ENCODE measurements at places on chromosomes 3 and 15. TPM values are rescaled to one million over a fixed set of nuclear protein-coding genes. Genes with fewer than 3 reads are reported as not detected.

GOLGA8R gene
- total RNA-seq = 5.3 TPM

DNA sequence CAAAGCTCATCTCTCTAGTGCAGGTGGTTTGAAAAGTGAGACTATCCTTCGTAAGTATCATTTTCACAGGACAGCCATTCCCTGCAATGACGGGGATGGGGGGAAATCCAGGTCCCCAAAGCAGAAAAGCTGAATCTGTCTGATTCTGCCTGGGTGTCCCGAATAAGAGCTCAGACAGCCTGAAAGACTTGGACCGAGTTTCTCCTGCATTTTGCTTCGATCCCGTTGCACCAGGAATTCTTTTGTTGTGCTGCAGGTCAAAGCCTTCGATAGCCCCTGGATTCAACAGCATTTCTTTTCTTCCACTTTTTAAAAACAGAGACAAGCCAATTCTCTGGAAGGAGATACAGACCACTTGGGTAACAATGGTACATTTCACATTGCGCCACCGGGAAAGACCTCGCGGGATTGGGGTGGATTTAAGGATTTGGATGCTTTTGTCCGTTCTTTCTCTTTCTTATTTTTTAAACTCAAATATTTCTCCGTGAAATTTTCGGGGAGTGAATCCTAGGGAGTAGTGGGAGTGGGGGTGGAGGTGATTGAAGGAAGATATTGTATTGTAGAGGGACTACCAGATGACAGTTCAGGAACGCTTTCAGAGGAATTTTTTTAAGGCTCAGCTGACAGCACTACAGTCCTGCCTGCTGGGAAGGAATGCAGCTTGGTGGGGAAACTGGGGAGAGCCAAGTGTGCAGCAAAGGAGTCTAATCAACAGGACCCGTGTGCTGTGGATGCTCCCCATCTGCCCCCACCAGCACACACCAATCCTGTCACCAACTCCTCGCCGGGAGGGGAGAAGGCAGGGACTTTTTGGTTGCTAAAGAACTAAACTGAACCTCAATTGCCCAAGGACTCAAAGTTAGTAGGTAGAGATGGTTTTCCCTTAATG is 2.6 kb downstream of the SLITRK3 start:
- DNase-seq = peak; percentile 3

DNA sequence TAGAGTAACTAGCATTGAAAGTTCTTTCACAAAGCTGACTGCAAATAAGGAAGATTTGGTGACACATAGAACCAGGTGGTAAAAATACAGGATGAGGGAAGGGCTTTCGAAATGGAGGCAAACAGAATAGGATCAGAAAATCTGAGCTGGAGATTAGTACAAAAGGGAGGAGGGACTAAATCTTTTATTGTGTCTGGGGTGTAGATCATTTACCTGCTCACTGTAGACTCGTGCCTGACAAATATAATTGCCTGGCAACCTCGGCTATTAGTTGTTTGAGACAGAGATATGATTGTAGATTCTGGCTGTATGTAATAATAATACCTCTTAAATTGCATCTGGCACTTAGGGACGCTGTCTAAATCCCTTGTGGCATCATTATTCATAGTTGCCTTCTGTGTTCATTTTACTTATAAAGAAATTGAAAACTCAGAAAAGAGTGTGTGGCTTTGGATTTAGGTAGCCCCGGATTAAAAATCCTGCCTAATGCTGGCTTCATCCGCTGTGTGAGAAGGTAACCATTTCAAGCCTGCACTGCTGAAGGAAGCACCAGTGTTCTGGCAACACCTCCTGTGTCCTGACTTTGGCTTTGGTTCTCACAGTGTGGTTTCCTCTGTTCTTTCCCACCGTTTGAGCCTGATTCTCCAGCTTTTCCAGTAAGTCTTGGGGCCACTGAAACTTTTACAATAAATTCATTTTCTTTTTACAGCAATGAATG is 25.0 kb upstream of the GPR160 start:
- DNase-seq = no peak

DNA sequence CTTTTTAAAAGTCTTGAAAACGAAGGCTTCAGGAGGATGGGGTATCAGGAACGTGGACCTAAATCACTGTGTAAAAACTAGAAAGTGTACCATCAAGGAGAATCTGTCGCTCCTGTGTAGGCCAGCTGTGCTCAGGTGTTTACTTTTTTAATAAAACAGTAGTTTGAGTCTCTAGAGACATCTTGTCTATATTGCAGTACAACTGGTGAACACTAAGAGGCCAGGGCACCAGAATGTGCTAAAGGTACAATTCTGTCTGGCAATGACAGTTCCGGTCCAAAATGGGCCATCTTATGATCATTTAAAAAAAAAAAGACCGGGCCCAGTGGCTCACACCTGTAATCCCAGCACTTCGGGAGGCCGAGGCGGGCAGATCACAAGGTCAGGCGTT is 61.8 kb upstream of the MCF2L2 start:
- DNase-seq = no peak

GRCh38 chr3:149449799-149450198 is 24.7 kb upstream of the TM4SF4 start:
- no peak for DNase-seq

NME9 gene
- total RNA-seq = 0.16 TPM

GXYLT2 gene
- 71.5 TPM for total RNA-seq

- DNase-seq = no peak
Measured at GRCh38 chr3:178320456-178321351, 215.5 kb upstream of the KCNMB2 start.

DNA sequence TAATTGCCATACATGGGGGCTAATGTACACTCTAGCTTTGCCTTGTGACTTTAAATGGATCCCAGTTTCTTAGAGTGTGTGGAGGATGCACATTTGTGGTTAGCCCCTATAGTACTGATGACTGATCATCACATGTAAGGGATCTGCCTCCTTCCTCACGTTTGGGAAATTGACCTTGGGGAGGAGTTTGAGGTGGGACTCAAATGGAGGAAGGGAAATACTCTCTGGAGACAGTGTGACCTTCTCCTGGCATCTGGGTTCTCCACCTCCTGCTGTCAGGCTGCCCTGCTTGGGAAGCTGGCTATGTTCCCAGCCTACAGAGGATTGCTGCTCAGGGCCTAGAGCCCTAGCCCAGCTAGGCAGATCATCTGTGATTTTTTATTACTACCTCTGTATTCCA is 48.7 kb downstream of the PPM1L start:
- DNase-seq = no peak

MCTP2 gene
- 37.3 TPM for total RNA-seq

DNA sequence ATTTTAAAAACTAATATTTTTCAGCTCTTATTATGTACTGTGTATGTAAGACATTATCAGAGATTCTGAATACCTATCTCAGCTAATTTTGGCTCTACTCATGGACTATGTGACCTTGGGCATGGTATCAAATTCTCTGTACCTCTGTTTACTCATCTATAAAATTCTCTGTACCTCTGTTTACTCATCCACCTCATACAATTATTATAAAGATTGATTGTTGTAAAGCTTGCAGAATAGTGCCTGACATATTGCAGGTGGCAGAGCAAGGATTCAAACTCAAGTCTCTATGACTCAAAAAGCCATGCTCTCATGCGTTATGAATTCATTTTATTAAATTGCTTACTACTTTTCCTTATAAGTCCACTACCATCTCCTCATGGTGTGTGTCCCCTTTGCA is 151.9 kb upstream of the ARL6 start:
- DNase-seq = no peak

SCN11A gene
- 11.8 TPM for total RNA-seq

DNA sequence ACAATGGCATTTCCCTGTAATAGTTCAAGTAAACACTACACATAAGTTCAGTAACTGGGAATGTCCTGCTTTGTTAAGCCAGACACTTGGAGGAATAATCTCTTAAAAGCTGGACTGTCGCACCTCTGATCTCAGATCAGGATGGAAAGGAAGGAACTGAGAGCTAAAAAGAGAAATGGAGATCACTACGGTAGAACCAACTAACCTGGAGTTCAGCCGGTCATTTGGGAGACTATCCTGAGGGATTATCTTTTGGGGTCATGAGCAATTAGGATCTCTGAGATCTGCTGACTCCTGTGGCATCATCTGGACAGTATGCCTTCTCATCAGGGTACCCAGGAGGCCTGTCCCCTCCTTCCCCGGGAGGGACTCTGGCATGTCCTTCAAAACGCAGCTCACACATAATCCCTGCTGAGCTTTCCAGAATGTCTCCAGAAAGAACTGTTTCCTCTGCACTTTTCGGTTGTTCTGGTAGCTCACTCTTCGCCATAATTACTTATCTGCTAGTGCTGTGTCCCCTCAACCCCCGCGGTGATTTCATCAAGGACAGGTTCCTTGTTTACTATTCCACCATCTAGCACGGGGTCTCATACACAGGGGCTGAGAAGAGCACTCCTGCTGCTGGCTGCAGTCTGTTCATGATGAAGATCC is 115.6 kb downstream of the SENP2 start:
- no peak for DNase-seq

GALNT15 gene
- 6.0 TPM for total RNA-seq

DNA sequence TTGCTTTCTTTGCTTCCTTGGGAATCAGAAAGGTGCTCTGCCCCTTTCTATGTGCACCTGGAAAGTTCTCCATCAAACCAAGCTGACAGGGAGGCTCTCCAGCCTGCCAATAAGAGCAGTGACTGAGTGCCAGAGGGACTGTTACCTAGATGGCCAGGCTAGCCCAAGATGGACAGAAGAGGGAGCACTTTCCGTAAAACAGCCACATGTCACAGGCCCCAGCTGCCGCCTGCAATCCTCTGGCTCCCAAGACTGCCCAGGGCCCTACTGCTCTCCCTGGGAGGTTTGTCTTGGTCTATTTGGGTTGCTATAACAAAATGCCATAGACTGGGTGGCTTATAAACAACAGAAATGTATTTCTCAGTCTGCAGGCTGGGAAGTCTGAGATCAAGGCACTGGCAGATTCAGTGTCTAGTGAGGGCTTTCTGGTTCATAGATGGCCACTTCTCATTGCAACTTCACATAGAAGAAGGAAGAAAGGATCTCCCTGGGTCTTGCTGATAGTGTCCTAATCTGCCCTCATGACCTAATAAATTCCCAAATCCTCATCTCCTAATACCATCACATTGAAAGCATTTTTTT is 72.3 kb downstream of the TAMM41 start:
- DNase-seq = peak; percentile 13

- no peak for DNase-seq
Measured at GRCh38 chr15:62566248-62566647, 401.2 kb upstream of the C2CD4B start.

DNA sequence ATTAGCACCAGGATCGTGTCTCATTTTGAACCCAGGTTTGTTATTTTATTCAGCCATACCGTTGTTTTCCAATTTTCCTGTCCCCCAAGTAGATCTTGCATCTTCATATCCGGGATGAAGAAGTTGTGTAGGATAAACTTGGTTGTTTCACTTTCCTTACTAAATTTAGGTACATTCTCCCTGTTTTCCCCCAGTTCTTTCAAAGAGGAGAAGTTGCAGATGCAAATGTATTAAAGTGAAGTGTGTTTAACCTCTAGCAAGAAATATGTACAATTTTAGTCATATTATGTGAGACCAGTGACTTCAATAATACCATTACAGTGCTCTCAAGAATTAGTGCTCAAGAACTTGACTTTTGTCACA is 1.3 kb downstream of the ATXN7 start:
- no peak for DNase-seq

IGSF10 gene
- total RNA-seq = 23.2 TPM

DNA sequence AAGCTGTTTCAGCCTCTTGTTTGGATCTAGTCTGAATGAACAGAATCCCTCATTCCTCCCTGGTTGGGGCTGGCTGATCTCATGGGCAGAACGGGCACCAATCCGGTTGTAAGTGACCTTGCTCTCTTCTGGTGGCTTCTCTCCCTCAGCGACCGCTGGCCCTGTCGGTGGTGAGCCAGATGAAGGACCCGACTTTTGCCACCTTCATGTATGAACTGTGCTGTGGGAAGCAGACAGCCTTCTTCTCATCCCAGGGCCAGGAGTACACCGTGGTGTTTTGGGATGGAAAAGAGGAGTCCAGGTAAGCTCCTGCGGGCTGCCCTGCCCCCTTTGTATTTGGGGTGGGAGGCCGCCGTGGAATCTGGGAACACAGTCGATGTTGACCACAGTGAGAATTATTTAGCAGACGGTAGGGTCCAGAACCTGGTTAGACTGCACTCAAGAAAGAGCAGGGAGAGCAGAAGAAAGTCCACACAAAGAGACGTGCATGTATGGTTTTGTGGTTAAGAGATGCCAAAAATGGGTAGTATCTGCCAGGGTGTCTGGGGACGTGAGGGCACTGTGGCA is 138.8 kb downstream of the LRRK1 start:
- DNase-seq = no peak
